Lower leg skin (tissue), 4 donors: ENCODE measurements at places on chromosomes 4 and X. TPM values are rescaled to one million over a fixed set of nuclear protein-coding genes. Genes with fewer than 3 reads are reported as not detected.

ATP6AP2 gene
- total RNA-seq = 92.6 TPM

CACNA1F gene
- 0.76 TPM for total RNA-seq

- DNase-seq = no peak
These were observed 11.3 kb upstream of the RBMXL3 start for GRCh38 chrX:115177932-115178331.

PPP2R2C gene
- total RNA-seq = 64.7 TPM

DNA sequence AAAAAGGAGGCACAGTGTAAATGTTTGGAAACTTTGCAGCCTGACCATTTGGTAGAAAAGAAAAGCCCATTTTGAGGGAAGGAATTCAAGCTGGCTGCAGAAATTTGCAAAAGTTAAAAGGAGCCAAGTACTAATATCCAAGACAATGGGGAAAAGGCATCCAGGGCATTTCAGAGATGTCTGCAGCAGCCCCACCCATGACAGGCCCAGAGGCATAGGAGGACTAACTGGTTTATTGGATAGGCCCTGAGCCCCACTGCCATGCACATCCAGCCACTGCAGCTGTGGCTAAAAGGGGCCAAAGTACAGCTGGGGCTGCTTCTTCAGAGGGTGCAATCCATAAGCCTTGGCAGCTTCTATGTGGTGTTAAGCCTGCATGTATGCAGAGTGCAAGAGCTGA lies 104.9 kb downstream of the HS3ST1 start:
- no peak for DNase-seq
